ENCODE measurements at places on chromosomes 5 and 9.

- DNase-seq: no peak
Measured at GRCh38 chr5:38697013-38697412, 140.6 kb upstream of the LIFR start.

GRCh38 chr9:136722969-136723356 lies 10.6 kb downstream of the DIPK1B start:
- no peak for DNase-seq

DNA sequence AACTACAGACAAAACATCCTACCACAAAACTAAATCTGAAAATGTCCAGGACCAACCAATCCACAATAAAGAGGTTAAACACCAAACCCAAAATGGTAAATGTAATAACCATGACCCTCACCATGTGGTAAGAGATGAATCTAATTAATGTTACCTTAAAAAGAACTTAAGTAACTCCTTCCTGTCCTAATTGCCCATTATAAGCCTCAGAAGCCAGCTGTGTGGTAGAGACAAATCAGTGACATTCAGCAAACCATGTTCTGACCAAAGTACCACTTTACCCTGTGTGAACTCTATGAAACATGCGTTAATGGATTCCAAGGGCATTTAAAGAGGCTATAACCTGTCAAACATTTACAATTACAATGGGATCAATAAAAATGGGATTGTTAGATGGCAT lies 25.0 kb downstream of the LPAR1 start:
- no peak for DNase-seq

DNA sequence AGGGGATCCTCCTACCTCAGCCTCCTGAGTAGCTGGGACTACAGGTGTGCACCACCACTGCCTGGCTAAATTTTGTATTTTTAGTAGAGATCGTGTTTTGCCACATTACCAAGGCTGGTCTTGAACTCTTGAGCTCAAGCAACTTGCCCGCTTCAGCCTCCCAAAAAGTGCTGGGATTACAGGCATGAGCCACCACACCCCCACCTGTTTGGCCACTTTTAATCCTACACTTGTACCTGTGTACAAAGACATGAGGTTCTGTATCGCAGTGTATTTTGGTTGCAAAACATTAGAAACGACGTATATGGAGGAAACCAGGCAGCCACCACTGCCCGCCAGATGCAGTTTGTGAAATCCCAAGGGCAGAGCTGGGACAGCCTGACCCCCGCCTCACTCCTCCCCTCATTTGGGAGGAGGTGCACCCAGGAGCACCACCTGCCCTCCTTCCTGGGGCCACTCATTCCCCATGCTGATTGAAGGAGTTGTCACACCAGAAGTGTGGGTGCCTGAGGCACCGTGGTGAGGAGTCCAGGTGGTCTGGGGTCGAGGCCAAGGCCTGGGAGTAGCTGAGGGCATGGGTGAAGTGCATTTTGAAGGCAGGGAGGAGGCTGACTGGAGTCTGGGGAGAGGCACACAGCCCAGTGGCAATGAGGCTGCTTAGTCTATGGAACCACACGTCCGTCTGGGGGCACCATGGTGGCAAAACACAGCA lies 39.3 kb upstream of the OLFM1 start:
- no peak for DNase-seq

- DNase-seq: no peak
Measured at GRCh38 chr5:121805911-121806310, 45.8 kb upstream of the FTMT start.

GRCh38 chr5:31990701-31991110 lies 183.4 kb downstream of the GOLPH3 start:
- DNase-seq: no peak

DNA sequence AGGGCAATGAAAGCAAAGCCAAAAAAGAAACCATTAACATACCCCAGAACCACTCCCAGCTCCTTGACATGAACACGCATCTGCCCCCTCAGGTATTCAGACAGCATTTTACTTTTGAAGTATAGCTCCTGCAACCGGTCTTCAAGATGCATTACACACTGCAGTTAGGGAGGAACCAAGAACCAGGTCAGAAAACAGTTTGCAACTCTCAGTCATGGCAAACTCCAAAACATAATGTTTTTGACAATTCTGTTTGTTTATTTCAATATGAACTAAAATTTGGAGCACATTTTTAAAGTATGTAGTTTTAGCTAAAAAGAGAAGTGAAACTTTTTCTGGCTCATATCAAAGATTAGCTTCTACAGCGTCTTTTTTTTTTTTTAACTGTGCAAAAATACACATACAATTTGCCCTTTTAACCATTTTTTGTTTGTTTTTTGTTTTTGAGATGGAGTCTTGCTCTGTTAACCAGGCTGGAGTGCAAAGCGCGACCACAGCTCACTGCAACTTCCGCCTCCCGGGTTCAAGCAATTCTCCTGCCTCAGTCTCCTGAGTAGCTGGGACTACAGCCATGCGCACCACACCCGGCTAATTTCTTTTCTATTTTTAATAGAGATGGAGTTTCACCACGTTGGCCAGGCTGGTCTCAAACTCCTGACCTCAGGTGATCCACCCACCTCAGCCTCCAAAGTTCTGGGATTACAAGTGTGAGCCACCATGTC lies 12.2 kb upstream of the RAPGEF6 start:
- no peak for DNase-seq

- no peak for DNase-seq
Measured at GRCh38 chr5:53946405-53947100, 363.8 kb downstream of the ARL15 start.

DNA sequence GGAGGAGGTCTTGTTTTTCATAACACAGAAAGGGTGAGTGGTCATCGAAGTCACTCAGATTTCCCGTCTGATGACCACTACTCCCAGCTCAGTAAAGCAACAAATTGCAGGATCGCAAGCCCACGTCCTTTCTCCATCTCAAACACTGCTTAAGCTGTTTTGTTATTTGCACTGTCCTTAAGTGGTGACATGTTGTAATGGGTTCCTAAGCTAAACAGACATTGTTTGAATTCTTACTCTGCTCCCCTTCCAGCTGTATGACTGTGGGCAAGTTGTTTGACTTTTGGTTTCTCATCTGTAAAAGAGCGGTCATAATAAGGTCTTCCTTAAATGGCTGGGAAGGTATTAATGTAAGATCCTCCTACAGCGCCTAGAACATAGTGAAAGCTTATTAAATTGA lies 62.8 kb upstream of the EQTN start:
- no peak for DNase-seq

DNA sequence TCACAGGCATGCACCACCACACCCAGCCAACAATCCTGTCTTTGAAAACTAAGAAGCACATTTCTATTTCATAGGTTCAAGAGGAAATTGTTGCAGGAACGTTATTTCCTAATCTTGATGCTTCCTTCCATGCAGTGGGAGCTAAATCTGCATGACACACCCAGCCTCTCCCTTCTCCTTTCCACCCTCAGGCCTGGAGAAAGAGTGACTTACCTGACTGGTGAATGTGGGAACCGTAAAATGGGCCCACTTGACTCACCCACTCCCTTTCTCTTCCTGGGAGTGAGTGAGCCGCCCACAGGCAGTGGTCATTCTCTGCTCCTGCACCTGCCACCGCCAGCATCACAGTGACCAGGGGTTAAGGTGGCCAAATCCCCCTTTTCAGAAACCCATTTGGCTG lies 78.2 kb downstream of the C9orf50 start:
- DNase-seq: no peak

- no peak for DNase-seq
Measured at GRCh38 chr5:151619812-151620460, 28.8 kb upstream of the FAT2 start.

DNA sequence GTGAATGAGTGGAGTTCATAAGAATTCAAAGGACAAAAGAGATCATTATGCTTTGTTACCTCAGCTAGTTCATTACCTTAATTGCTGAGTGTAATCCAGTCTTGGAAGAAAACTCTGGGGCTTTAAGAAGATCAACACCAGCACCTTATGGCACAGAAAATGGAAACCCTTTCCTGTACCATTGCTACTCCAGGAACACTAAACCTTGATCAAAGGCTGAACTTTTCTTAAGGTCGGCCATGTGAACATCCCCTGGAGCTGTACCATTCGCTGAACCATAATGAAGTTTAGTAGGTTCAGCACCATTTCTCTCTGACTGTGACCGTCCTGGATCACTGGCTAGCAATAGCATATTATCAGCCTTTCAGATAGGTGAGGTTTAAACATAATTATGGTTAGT lies 97.4 kb downstream of the PBX3 start:
- DNase-seq: no peak

DNA sequence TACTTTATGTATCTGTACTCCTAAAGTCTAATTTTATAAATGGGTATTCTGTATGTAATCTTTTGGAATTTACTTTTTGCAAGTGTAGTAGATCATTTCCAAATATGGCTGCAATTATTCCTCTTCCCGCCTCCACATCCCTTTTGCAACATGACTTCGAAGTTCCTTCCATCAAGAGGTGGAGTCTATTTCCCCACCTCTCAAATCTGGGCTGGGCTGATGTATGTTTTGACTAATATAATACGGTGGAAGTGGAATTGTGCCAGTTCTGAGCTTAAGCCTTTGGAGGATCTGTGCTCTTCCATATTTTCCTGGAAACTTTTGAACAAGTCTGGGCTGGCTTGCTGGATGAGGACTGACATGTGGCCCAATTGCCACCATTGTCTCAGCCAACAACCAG lies 155.9 kb downstream of the FGF18 start:
- DNase-seq: no peak

DNA sequence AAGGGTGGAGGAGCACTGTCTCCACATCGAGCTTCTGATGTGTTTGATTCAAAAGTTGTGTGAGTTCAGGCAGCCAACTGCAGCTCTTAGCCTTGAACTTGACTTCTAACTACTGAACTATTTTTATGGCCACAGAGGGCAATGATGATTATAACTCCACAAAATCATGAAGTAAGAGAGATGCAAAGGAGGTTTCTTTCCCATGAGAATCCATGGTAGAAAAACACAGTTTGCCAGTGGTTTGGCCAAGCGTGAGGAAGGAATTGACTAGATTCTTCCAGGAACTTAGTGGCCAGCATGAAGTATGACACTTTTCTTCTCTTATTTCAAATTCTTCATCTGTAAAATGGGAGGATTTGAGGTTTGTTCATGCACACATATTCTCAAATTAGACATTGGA lies 43.2 kb downstream of the PAPPA start:
- DNase-seq: no peak

DNA sequence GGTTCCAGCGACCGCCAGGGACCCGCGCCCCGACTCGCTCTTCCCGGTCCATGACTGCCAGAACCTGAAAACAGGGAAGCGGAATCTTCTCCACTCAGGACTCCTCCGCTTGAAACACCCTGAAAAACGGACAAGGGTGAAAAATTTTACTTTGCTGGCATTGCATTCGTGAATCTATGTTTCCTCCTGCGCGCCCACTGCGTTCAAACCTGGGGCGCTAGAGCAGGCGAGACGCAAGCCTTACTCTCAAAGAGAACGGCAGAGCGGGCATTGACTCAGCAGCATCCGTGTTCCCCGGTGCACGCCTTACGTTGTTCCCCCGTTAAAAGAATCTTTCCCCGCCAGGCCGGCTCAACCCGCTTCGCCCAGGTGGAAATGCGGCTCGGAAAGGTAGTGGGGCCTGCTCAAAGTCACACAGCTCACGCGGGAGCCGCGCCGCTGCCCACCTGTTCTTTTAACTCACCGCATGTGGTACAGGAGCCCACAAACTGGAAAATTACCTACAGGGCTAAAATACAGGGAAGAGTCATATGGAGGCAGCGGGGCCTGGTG lies 999 bp upstream of the DRD1 start:
- no peak for DNase-seq

GRCh38 chr9:6123416-6123815 lies 92.2 kb upstream of the IL33 start:
- DNase-seq: no peak

DNA sequence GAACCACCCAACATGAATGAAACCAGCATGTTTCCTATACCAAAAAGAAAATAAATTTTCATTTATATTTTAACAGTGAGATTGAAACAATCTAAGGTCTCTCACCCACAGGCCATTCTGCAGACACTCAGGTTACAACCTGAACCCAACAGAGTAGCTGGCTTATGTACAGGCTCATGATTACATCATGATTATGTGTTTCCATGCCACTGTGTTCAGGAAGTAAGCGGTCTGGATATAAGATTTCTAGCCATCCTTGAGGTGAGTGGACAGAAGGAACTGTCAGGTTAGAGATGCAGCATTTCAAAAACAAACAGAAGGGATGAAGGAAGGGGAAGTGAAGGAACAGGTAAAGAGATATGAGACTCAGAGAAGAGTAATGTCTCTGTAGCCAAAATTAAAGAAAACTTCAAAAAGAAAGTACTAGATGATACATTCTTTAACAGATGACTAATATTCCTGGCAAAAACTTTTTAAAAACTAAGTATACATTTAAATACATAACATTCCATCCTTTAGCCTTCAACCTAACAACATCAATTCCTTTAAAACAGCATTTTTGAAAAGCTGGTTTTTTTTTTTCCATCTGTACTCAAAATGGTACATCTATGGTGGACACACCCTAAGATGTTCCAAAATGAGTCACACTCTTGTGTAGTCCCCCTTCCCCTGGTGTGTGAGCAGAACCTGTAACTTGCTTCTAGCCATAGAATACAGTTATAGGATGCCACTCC lies 119.8 kb downstream of the LPAR1 start:
- no peak for DNase-seq

- no peak for DNase-seq
Measured at GRCh38 chr9:123397975-123398374, 42.0 kb downstream of the CRB2 start.

GRCh38 chr5:156020647-156021046 lies 306.3 kb upstream of the SGCD start:
- DNase-seq: no peak

DNA sequence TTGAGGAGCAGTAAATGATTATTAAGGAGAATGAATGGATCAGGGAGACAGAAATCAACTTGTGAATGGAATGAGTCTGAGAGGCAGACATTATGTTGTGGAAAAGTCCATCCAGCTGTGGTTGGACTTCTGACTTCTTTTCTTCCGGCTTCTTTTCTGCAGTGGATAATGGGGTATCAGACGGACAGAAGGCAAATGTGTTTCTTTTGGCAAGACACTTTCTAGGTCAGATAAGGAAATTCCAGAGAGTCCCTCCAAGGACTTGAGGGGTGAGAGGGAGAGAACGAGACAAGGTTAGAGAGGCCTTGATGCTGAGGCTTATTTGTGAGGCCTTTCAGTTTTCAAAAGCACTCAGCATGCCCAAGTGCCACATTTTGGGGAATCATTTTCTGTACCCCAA lies 17.1 kb upstream of the GRHPR start:
- DNase-seq: no peak

GRCh38 chr9:79610791-79611614 lies 39.2 kb downstream of the TLE4 start:
- no peak for DNase-seq
